GM12865 (cell line): ENCODE measurements at places on chromosomes 5 and 9.
A peak's percentile ranks its signal among the peaks of the same experiment; 100 is the strongest.

GRCh38 chr5:167657016-167657415 is 634.4 kb upstream of the WWC1 start:
- DNase-seq: no peak

DNA sequence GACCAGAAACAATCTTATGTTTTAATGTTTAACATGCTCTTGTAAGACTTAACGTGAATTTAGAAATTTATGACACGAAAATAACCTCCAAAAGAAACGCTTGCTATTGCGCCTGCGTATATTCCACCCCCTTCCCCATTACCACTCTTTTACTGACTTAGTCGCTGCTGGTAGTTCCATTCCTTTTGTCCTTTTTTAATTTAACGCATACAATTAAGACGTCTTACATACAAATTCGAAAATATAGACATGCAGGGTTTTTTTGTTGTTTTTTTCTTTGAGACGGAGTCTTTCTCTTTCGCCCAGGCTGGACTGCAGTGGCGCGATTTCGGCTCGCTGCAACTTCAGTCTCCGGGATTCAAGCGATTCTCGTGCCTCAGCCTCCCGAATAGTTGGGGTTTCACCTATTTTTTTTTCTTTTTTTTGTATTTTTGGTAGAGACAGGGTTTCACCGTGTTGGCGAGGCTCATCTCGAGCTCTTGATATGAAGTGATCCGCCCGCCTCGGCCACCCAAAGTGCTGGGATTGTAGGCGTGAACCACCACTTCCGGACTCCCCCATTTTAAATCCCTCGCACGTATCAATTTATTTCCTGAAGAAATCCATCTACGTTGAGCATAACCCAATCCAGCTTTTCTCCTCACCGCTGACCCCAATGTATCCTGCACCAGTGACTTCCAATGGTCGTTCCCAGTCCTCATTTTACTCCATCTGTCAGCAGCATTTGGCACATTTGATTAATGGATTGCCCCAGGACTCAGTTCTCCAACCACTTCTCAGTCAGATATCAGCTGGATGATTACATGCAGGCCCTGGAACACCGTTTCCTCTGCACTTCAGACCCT is 684 bp upstream of the MED7 start:
- peak; percentile 71 for DNase-seq

- DNase-seq: no peak
These were observed 36.4 kb upstream of the CCDC152 start for GRCh38 chr5:42720251-42720650.

GRCh38 chr5:154390096-154390495 is 55.7 kb upstream of the SAP30L start:
- no peak for DNase-seq

DNA sequence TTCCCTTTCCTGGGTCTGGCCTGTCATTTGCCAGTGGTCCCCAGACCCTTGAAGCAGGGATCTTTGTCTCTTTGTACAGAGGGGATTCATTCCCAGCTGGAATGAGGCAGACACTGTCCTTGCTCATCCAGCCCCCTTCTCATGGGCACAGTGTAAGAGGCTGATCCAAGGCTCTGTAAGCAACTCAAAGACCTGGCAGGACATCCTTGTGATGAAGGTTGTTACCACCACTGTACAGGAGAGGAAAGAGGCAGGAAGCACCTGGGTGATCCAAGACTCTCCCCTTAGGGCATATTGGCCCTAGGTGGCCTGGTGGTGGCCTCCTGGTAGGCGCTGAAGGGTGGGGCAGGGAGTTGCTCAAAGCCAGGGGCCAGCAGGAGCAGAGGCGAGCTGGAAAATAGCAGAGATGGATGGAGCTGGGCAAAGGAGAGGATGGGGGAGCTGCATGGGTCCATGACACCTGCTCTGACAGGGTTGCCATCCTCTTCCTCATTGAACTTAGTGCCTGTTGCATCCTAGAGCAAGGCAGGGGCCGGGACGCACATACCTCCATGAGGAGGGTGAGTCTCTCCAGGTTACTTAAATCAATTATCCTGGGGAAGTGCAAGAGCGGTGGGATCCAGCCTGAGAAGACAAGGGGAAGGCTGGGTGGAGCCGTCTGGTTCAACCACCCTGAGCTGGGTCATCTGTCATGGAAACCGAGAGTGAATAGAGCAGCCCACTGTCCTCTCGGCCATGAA is 9.8 kb upstream of the GADD45G start:
- no peak for DNase-seq

DNA sequence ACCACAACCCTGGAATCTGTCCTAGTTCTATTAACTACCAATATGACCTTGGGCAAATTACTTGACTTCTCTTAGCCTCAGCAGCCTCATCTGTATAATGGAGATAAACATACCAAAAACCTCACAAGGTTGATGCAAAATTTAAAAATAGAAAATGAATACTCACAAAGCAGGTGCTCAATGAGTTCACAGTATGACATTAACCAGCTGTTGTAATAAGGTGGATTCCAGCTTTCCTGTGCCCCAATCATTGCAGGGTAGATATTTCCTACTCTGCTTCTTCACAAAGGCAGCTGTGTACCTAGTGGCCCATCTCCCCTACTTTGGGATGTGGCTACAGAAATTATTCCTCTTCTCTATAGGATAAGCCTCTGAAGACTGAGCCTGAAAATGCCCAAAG is 8.8 kb downstream of the HTR4 start:
- DNase-seq: no peak

DNA sequence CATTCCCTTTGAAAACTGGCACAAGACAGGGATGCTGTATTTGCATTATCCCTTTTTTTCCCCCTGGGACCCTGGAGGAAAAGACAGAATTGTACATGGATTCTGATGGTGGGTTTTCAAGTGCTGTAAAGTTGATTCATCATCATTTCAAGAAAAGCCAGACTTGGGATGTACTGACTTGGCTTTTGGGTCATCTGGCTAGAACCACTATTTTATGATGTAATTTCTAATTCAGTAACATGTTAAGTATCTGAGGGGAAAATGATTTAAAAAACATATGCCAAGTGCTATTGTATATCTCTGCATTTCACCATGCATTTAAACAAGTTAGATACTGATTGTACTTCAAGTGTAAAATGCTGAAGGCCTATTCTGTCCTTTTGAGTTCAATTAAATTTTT is 15.2 kb upstream of the MAP3K1 start:
- no peak for DNase-seq
